ENCODE measurements at places on chromosomes 3 and 15. TPM values are rescaled to one million over a fixed set of nuclear protein-coding genes. Genes with fewer than 3 reads are reported as not detected.

DNA sequence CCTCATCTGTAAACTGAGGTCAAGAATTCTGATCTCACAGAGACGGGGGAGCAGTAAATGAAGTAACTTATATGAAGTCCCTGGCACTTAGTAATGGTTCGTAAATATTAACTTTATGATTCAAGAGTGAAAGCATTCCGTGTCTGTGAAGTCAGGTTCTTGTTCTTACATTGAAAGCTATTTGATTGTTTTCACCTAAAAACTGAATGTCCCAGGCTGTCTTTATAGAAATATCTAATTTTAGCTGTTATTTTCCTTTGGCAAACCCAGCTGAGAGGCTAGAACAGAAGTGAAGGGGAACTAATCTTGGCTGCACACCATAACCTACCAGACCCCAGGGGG, 84.5 kb downstream of the CHSY1 start:
- no peak for DNase-seq

Gene TM6SF1
- 3.3 TPM for polyA plus RNA-seq

GRCh38 chr3:57393977-57394376, 101.5 kb upstream of the ASB14 start:
- no peak for DNase-seq

- no peak for DNase-seq
These were observed 59.9 kb downstream of the SLC6A11 start for GRCh38 chr3:10875914-10876313.

DNA sequence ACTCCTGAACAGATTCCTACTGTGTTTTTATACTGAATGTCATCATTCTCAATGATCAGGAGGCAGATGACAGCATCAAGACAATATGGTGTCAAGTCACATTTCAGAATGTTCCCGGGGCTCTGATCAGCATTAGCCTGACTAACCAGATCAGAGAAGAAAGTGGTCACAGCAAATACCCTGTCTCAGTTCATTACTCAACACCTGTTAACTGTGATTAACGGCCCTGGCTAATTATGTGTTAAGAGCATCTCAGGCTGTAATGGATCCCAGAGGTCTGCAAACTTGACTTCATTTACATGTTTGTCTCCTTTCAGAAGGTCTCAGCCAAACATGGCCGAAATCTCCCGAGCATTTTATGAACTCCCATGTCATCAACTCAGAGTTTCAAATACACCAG, 833.7 kb downstream of the FHIT start:
- DNase-seq: peak; percentile 31

DNA sequence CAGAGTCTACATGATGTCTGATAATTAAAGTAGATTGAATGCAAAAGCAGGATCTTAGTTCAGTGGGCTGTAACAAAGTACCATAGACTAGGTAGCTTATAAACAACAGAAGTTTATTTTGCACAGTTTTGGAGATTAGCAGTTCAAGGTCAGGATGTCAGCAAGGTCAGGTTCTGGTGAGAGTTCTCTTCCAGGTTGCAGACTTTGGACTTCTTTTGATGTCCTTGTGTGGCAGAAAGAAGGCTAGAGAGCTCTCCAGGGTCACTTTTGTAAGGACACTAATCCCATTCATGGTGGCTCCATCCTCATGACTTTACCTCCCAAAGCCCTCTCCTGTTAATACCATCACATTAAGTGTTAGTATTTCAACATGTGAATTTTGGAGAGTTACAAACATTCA, 12.1 kb downstream of the FYTTD1 start:
- no peak for DNase-seq

GRCh38 chr3:194861375-194861774, 175.7 kb downstream of the FAM43A start:
- DNase-seq: no peak

Gene RPP25
- 3.4 TPM for polyA plus RNA-seq

Gene SH2D7
- 0.65 TPM for polyA plus RNA-seq

GRCh38 chr3:196518966-196519717, 4.0 kb upstream of the SMCO1 start:
- no peak for DNase-seq

DNA sequence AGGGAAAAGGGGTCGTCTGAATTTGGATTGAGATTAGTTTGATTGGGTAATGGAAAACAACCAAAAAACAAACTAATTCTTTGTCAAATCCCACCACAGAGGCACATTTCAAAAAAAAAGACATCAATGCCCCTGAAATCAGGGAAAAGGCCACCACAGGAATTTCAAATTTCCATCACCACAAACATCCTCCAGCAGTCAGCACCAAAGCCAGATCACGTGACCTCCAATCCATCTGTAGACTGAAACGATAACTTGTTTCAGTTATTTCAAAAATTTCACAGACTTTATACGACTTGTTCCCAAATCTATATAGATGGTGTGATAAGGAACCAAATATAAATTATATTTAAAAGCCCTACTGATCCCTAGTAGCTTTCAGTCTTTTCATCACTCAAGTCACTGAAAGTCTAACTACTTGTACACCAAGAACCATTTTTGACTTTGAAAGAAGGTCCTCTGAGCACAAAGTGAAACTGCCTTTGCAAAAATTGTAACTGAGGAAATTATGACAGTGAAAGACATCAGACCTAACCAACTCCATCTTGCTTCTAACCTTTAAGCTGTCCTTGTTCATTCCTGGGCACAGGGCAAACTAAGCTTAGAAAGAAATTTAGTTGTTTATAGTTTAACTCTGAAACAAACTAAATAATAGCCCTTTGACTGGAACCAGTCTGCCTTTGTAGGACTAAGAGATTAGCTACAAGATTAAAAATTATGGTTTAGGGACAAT, 48.1 kb upstream of the PLCL2 start:
- DNase-seq: no peak

GRCh38 chr3:38521391-38521987, 25.3 kb downstream of the EXOG start:
- DNase-seq: peak; percentile 72

GRCh38 chr3:133783762-133784161, 21.9 kb upstream of the SRPRB start:
- no peak for DNase-seq

Gene C15orf62
- polyA plus RNA-seq: 3.1 TPM

Gene VILL
- 12.2 TPM for polyA plus RNA-seq

GRCh38 chr3:154191520-154191919, 70.3 kb downstream of the ARHGEF26 start:
- no peak for DNase-seq

Gene AHSG
- 2.2 TPM for polyA plus RNA-seq

DNA sequence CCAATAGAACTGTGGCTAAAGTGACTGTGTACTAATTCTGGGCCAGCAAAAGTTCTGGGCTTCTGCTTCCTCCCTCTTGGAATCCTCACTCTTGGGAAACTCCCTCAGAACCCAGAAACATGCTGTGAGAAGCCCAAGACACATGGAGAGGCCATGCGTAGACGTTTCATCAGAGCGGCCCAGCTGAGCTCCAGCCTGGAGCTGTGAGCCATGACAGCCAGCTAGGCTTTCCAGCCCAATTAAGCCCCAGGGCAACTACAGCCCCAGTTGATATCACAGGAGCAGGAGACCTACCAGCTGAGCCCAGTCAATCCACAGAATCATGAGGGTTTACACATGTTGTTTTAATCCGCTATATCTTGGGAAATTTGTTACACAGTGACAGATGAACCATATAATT, 43.6 kb upstream of the CNOT10 start:
- no peak for DNase-seq

- DNase-seq: peak; percentile 35
These were observed 17.5 kb upstream of the GOLGA8J start for GRCh38 chr15:30065025-30065801.

GRCh38 chr3:133895208-133896001, at the start of gene RAB6B:
RAB6B (minus strand) TSS chr3:133895882; CDS start chr3:133895466, 416 bp downstream.
- peak; percentile 24 for DNase-seq

GRCh38 chr3:39479701-39480414, 12.4 kb downstream of the MOBP start:
- no peak for DNase-seq

Gene MAPK6
- 38.2 TPM for polyA plus RNA-seq

DNA sequence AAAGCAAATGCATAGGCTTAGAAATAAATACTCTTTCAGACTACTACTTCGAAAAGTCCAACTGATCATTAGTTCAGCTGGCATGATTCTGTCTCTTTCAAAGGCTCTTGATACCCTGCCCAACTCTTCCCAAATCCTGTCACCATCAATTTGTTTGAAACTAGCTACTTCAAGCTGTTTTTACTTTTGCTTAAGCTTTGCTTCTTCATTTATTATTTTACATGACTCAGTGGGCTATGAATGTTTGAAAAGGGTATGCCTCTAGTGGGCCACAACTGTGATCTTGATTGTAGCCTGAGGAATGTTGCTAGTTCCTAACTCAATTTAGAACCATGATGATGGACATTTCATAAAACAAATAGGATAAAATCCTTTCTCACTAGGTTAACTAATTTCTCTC, 340.8 kb downstream of the NAALADL2 start:
- no peak for DNase-seq

Gene CORO2B
- polyA plus RNA-seq: 23.9 TPM

Gene SERPINI2
- polyA plus RNA-seq: 2.9 TPM

- DNase-seq: no peak
These were observed 65.2 kb downstream of the TLE3 start for GRCh38 chr15:70032509-70032908.

DNA sequence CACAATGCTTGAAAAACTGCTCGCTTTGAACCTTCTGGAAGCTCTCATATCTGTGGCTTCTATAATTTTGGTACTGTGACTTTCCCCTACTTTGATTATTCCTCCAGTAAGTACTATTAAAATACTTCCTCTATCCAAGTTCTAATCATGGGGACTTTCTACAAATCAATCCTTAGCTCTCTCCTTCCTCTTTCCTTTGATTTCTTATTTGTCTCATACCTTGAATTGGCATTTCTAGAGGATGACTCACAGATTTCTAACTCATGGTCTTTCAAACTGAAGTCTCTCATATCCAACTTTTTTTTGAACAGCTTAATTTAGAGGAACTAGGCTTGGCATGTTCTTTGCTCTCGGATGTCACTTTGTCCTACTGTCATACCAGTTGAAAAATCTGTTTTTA, 241.8 kb downstream of the TBC1D5 start:
- no peak for DNase-seq

DNA sequence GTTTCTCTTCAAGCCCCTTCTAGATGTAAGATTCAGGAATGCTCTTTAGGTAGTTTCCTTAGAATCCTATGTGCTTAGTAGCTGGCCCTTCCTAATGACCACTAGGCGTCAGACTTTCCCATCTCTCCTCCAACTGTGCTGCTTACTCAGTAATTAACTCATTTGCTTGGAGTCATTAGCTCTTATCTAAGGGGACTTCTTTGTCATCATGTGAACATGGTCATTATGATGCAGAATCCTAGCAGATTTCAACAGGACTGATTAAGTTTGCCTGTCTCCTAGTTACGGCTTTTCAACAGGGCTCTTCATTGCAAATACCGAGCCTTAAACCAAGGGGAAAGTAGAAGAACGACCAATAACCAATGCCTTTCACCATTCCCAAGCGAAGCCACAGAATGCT, 46.4 kb downstream of the GJD2 start:
- DNase-seq: no peak

DNA sequence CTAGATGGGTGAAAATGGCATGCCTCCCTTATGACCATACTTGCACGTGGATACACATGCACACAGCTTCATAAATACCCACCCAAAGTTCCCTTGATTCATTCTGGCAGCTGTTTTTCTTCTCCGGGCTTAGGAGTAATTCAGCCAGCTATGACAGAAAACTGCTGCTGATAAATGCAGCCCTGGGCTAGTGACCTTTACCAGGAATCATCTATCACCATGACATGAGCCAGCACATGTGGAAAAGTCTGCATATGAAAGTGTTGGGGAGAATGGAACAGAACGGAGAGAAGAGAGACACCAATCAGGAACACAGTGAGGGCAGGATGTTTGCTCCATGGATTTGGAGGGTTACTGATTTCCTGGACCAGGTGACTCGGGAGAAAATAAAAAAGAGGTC, 706.3 kb downstream of the PDCD6IP start:
- peak; percentile 13 for DNase-seq

GRCh38 chr3:71413572-71413971, 170.0 kb downstream of the FOXP1 start:
- no peak for DNase-seq

GRCh38 chr15:82742134-82742533, 32.5 kb upstream of the AP3B2 start:
- no peak for DNase-seq

Data from renal cortex interstitium (tissue), 15 donors.